Activated naive CD8-positive, alpha-beta T cell treated with anti-CD3 and anti-CD28 coated beads, Interleukin-2, amount 10 ng/mL, durations not matched to agents 7 days and 5 days (primary cell): ENCODE measurements at places on chromosomes 2 and 18. TPM values are rescaled to one million over a fixed set of nuclear protein-coding genes. Genes with fewer than 3 reads are reported as not detected.
A peak's percentile ranks its signal among the peaks of the same experiment; 100 is the strongest.

DNA sequence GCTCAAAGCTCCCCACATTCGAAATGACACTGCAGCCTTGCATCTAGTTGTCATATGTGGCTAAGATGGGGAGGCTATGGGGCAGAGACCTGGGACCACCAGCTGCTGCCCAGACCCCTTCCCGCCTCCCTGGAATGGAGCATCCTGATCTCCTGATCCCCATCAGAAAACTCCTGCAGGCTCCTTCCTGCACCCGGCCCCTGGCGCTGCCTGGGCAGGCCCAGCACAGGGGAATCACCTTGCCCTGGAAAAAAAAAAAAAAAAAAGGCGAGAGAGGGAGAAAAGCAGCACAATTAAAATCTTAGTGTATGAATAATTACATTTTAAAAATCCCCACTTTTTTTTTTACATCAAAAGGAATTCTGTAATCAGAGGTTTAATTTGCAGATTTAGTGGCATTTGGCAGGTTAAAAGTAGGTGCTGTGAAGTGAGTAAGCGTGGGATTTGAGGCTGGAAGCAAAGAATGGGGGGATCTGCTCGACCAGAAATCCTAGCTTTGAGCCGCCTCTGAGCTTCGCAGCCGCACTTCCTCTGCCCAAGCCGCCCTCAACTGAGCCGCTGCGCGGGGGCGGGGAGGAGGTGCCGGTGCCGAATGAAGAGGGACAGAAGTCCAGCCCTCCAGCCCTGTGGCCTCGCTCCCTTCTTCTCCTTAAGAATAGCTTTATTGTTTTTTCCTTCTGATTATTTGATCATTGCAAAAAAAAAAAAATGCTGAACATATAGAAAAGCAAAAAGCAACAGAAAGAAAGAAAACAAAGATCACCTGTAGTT is 30.0 kb downstream of the THNSL2 start:
- DNase-seq, result peak; percentile 48

- no peak for DNase-seq
These were observed 26.3 kb downstream of the TMEM163 start for GRCh38 chr2:134692499-134692898.

DNA sequence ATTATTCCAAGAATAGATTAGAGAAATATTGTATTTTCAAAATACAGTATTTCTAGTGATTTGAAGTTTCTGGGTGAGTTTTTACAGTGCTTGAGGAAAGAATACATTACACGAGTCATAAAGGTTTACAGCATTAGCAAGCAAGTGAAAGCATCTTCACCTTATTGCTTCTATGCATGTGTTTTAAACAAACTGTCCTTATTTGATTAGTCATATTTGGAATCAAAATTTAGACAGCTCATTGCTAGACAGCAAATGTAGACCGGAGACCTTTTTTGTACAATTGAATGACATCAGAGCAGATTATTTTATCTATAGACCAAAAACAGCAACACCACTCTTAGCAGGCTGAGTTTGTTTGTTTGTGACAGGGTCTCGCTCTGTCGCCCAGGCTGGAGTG is 69.2 kb downstream of the FAM161A start:
- DNase-seq, result no peak

The LRATD1 gene
- not detected for total RNA-seq

The RNU2-63P gene
- 21.5 TPM for total RNA-seq
